Stimulated activated CD4-positive, alpha-beta T cell treated with anti-CD3 and anti-CD28 coated beads, Interleukin-4, amount 100 ng/mL, for 4 hours (primary cell): ENCODE measurements at places on chromosomes 1 and 21.

- no peak for DNase-seq
Observed at GRCh38 chr1:202023001-202023433, 12.6 kb downstream of the ELF3 start.

DNA sequence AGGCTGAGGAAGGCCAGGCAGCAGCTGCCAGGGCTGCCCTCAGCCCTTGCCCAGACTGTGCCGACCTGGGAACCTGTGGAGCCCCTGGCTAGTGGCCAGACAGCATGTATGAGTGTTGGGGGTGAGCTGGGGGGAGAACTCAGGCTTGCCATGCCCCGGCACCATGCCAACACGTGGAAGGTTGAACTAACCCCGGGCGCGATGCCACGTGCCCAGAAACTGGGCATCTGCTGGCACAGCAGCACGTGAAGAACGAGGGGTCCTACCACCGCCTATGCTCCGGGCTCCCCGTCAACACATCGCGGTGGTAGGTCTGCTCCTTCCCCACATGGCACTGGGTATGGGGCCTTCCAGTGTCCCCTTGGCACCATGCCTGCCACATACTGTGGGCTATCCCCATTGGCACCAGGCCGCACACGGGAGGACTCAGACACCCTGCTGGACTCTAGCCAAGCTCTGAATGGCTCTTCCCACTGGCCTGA lies 68.7 kb downstream of the CASZ1 start:
- DNase-seq = no peak

- DNase-seq = no peak
Observed at GRCh38 chr1:165350840-165351239, 5.7 kb downstream of the LMX1A start.

DNA sequence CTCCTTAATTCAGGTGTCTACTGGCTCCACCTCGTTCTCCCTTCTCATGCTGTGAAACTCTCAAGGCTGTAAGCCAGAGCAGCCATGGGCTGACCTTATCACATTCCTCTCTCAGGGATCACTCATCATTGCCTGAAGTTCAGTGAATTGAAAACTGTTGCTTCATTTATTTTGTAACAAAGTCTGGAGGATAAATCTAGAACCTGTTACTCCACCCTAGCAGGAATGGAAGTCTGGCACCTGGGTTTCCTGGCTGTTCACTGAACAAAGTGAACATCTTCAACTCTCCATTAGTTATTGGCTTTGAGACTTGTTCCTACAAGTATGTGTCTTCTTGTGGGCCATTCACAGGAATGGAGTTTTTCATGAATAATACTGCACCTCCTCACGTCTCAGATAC lies 584.1 kb downstream of the PTPRU start:
- DNase-seq = no peak
